Putamen (tissue), 1 donor: ENCODE measurements at places on chromosomes 4 and X.

GRCh38 chr4:158728236-158728635, 5.0 kb upstream of the PPID start:
- no peak for DNase-seq

DNA sequence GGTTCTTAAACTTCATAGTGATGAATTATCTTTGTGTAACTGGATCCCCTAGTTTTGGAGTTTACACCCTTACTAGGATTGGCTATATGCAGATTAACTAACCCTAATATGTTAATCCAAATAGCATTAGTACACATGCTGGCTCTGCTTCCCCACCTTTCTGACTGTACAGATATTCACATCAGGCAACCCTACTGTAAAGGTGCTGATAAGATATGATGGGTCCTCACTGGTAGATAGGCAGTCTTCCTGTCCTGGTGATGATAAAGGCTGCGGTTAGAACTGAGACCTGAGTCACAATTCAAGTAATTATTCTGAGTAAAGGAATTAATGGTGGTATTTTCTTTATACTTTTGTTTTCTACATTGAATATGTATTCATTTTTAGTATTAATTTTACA, 118.6 kb downstream of the COL4A5 start:
- no peak for DNase-seq

- no peak for DNase-seq
Measured at GRCh38 chrX:107673431-107673830, 45.1 kb downstream of the PRPS1 start.

- DNase-seq: no peak
Measured at GRCh38 chr4:163269869-163270268, 62.5 kb downstream of the NPY1R start.

DNA sequence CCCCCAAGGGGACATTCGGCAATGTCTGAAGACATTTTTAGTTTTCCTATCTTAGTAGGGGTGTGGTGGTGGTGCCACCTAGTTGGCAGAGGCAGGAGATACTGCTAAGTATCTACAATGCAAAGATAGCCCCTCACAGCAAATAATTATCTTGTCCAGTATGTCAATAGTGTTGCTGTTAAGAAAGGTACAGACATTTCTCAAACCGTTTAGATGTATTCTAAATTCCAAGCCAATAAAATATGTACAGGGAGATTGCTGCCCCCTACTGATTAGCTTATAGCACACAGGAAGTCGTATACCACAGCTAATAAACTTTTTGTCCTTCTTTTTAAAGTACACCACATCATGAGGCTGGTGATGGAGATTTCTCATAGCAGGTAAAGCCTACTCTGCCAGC, 260.5 kb downstream of the TMA16 start:
- DNase-seq: no peak

DNA sequence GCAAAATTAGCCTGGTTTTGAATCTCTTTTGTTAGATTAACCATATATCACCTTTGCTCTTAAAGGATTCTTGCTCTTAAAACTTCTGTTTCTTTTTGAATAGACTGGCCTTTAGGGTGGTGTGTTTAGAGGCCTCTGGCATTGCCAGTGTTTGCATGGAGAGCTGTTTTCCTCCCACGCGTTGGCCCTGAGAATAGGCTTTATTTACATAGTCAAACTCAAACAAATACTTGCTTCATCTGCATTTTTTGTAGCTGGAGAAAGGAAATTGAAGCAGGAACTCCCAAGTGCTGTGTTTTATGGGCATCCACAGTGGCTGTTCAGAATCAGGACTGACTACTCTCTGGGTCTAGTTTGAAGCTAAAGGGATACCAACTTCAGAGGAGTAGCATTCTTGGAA, 2.7 kb downstream of the SHROOM2 start:
- DNase-seq: no peak

DNA sequence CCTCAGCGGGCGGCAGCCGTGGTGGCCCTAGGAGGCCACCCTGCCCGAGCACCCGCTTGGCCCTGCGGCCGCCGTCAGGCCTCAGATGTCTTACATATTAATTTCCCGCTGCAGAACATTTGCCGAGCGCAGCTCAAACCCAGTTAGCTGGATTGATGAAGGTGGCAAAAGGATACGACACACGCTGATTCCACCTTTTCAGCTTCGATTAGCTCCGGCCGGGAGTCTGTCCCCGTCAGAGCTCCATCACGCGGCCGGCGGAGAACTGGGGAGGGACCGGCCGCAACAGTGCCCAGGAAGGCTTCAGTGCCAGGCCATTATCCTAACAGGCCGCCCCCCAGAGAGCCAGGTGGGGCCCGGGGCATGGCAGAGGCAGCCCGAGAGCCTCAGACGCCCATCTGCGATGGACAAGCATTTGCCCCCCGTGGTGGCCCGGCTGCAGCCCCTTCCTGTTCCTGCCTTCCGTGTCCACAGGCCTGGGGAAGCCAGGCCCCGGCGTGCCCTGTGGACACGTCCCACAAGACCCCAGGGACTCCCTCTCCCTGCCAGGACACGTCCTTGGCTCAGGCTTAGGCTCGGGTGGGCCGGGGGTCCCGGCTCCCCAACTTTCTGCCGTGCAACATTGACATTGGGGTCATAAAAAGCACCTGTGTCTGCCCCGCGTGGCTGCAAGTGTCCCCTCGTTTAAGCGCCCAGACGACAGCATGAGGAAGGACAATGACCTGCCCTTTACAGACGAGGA, 133.8 kb upstream of the NKX1-1 start:
- no peak for DNase-seq

DNA sequence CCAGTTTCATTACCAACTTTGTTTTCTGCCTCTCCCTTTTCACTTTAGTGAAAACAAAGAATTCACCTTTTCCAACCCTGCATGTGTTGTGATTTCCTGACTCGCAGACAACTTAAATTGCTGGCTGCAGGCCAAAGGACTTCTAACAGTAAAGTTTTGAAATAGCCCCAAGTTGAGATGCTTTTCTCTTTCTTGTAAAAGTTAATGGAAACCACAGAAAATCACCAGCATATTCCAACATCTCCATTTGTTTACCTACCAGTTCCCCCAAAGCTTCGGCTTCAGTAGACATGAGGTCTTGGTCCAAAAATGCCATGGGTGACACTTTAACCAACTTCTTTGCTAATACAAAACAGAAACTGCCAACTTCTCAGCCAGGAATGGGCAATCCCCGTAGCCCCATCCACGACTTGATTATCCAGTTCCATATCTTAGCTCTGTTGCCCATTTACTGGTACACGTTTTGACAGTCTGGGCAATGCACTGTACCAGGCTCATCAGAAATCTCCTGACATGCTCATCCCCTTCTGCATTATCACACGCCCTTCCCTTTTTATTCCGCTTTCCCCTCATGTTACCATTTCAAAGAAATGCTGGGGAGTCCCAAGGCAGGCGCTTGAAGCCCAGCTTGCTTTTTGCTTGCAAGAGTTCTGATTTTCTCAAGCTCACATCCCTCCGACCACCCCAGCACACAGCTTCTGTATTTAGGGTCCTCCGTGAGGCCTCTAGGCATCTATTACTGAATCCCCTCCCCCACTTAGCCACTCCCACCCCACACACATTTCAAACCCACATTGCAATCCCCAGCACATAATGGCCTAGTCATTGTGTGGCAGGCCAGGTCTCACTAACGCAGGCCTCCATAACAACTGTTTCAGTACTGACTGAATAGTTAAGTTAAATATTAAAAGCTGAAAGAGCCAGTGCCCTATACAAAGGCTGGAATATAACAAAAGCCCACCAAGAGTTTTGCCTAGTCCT, 137.9 kb upstream of the S100G start:
- DNase-seq: no peak

DNA sequence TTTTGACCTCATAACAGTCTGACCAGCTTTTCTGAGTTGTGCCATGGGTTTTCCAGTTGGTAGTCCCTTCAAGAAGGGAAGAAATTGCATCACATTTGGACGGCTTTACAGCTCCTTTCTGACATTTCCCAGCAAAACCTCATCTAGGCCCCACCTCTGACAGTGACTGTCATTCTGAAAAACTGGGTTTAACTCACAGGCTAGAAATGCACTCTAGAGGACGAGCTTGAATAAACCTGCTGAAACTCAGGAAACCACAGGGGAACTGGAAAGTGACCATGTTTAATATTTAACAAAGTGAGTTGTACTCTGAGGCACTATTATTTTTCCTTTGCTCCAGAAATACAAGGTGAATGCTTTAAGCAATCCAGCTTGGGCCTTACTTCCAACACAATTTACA, 434.3 kb upstream of the RASGEF1B start:
- no peak for DNase-seq

GRCh38 chr4:1367230-1367935, 20.4 kb downstream of the UVSSA start:
- no peak for DNase-seq

GRCh38 chrX:113644426-113644825, 803.8 kb upstream of the AMOT start:
- no peak for DNase-seq

- DNase-seq: no peak
Measured at GRCh38 chrX:29530501-29530900, 684.9 kb upstream of the MAGEB2 start.

DNA sequence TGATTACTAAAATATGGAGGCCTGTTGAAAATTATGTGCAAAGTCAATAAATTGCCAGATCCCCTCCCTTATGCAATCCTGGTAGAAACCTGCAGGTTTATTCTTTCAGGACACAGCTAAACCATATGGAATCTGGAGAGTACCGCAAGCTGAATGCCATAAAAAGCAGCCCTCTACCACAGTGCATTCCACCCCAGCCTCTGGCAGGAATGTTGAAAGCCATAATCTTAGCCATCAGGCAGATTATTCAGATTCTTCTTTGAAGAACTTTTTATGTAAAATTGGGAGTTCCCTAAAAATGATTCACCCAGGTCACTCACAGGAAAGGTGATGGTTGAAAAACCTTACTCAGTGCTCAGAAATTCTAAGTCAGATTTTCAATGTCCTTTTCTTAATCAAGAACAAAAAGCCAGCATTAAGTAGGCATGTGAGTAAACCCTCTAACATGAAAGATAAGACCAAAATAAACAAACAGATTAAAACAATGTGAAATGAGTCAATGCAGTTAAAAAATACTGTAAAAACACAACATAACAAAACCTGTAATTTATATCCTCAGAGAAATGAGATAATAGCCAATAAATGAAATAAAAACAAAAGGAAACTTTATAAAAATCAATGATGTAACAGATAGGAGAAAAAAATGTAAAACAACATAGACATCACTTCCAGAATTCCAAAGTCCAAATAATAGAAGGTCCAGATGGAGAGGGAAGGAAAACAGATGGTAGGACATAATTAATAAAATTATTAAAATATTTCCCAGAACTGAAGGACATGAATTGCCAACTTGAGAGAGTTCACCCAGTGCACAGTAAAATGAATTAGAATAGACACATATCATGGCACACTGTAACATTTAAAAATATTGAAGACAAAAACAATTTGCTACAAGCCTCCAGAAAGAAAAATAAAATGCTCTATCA, 226.9 kb downstream of the FSTL5 start:
- DNase-seq: no peak

- peak; percentile 82 for DNase-seq
Measured at GRCh38 chr4:140861359-140862176, 105.4 kb upstream of the TBC1D9 start.

GRCh38 chrX:135463937-135464336, 42.2 kb downstream of the SMIM10L2A start:
- no peak for DNase-seq

- no peak for DNase-seq
Measured at GRCh38 chr4:102849579-102850104, 19.1 kb upstream of the CISD2 start.

GRCh38 chrX:96909291-96909690, 25.6 kb downstream of the RPA4 start:
- DNase-seq: peak; percentile 1

DNA sequence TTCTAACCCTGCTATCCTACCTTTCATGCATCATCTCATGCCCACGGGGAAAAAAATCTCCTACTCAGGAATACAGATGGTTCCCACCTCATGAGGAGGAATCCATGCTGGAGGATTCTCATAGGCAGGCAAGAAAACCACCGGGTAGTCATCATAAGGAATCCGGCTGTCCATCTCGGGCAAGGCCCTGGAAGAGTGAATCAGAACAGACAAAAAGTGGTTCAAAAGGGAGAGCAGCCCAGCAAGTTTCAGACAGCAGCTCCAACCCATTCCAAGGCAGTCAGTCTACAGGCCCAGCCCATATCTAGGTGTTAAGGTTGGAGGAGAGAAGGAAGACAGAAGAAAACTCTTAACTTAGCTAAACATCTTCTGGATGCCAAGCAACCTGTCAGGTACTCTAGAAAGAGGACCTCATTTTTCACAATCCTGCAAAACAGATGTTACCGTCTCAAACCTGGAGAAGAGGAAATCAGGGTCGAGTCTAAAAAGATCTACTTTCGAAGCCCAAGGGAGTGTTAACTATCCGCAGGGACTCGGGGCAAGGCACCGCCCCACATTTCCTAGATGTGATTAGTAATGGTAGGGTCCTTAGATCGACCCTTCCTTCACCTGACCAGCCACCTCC, 447 bp downstream of the PDZD11 start:
- no peak for DNase-seq

- DNase-seq: no peak
Measured at GRCh38 chrX:41003506-41004270, 81.6 kb upstream of the USP9X start.

DNA sequence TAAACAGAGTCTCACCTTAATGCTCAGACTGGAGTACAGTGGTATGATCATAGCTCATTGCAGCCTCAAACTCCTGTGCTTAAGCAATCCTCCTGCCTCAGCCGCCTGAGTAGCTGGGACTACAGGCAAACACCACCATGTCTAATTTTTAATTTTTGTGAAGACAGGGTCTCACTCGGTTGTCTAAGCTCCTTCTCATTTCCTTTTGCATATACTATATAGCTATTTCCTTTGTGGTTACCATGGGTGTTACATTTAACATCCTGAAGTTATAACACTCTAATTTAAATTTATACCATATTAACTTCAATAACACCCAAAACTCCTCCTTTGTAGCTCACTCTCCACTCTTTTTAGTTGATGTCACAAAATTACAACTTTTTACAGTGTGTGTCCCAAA, 114.3 kb downstream of the DCK start:
- DNase-seq: no peak

- no peak for DNase-seq
Measured at GRCh38 chrX:109537324-109537665, 651 bp downstream of the NXT2 start.

GRCh38 chr4:6526156-6526555, 48.8 kb upstream of the MAN2B2 start:
- DNase-seq: no peak

GRCh38 chr4:140256335-140256734, 102.4 kb upstream of the MAML3 start:
- no peak for DNase-seq

DNA sequence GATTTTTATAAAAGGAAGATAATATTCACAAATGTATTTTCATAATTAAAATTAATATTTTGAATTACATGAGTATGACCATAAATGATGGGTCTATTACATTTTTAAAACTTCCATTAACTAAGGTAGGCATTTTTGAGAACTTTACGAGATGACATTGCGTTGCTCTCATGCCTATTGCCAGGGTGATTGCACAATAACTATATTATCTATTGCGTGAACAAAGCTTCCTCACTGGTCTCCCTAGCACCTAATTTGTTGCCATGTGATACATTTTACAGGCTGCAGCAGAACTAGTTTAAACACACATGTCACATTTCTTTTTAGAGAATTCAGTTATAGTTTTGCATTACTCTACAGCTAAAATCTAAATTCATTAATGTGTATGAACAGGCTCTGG, 289.7 kb upstream of the GRID2 start:
- no peak for DNase-seq
